Activated CD4-positive, alpha-beta memory T cell treated with anti-CD3 and anti-CD28 coated beads, Interleukin-2, amount 10 ng/mL, durations not matched to agents 7 days and 5 days (primary cell): ENCODE measurements at places on chromosomes 12 and 14. TPM values are rescaled to one million over a fixed set of nuclear protein-coding genes. Genes with fewer than 3 reads are reported as not detected.
A peak's percentile ranks its signal among the peaks of the same experiment; 100 is the strongest.

- H3K27ac ChIP-seq: no peak overlapping the region
- H3K36me3 ChIP-seq: no peaks in the 10 kb centered on the region
- H3K27me3 ChIP-seq: no peaks in the 10 kb centered on the region
These were observed 153.0 kb upstream of the BMP4 start for GRCh38 chr14:54109521-54110120.

GRCh38 chr14:101729382-101729781, 32.1 kb upstream of the PPP2R5C start:
- DNase-seq: no peak
- no peaks in the 10 kb centered on the region for H3K27me3 ChIP-seq
- no peak overlapping the region for H3K27ac ChIP-seq
- H3K4me1 ChIP-seq: peaks cover 50% of the 10 kb centered on the region

DNA sequence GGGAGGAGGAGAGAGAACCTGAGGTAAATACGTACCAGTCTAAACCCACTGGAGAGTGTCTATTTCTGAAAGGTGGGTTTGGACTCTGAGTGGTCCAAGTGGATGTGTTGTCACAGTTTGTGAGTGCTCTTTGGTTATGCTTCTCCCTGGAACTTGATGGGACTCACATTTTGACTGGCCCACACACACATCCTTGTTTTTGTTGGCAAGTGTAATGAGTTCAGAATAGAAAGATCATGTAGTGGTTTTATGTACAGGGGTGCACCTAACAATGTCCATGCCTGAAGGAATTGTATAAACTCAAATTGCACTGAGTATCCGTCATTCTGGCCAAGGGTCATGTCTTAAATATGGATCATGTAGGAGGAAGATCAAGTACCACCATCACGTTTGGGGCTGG, 4.8 kb downstream of the PPFIBP1 start:
- H3K27ac ChIP-seq: no peak overlapping the region
- DNase-seq: no peak
- peaks cover 12% of the 10 kb centered on the region for H3K4me1 ChIP-seq

DNA sequence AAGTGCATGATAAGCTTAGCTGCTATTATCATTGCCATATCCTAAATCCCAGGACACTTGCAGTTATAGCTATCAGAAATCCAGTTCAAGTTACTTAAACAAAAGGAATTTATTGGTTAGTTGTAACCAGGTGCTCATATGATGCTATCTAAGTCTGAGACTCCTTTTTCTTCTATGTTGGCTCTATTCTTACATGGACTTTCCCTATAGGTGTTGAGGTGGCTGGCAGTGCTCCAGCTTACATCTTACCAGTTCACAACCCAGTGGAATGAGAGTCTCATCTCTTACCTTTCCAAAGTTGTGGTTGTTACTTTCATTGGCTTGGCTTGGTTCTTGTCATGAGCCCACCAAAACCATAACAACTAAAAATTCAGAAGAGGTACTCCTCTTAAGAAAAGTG, 94.6 kb downstream of the DACT1 start:
- H3K27ac ChIP-seq: no peak overlapping the region
- no peak for DNase-seq
- H3K36me3 ChIP-seq: no peaks in the 10 kb centered on the region
- peaks cover 9% of the 10 kb centered on the region for H3K27me3 ChIP-seq
- H3K4me3 ChIP-seq: no peak overlapping the region

DNA sequence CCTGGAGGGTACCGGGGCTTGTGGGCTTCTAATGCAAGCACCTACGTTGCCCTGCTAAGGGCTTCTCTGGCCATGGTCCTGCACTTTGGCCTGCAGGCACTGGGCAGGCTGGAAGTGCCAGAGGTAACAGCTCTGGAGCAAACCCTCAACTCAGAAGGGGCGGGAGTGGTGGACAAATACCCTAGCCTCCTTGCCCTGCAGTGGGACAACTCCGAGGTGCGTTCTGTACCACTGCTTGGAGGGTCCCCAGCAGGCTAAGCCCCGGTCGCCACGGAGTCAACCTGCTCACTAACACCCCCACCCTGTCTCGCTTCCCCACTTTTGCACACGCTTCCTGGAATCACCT, 20.4 kb upstream of the BEGAIN start:
- no peak overlapping the region for H3K27ac ChIP-seq
- H3K27me3 ChIP-seq: peaks cover 14% of the 10 kb centered on the region
- no peaks in the 10 kb centered on the region for H3K4me1 ChIP-seq
- DNase-seq: no peak

DNA sequence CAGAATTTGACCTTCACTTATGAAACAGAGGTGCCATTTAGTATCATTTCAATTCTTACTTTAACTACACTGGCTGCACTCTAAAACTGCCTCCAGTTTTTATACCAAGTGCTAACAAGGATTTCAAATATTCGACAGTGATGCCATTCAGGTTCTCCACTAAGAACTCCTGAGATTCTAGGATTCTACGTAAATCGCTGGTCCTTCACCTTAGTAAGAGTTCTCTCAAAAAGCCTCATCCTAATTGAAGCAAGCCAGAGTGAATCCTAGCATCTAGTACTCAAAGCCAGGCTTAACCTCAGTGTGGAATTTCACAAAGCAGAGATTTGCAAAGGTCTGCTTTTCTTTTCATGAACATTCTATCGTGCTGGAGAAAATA, 3.5 kb downstream of the SLC38A2 start:
- H3K27me3 ChIP-seq: no peaks in the 10 kb centered on the region
- DNase-seq: no peak
- peak overlapping the region; percentile 38 for H3K27ac ChIP-seq
- H3K4me1 ChIP-seq: peaks cover 69% of the 10 kb centered on the region

DNA sequence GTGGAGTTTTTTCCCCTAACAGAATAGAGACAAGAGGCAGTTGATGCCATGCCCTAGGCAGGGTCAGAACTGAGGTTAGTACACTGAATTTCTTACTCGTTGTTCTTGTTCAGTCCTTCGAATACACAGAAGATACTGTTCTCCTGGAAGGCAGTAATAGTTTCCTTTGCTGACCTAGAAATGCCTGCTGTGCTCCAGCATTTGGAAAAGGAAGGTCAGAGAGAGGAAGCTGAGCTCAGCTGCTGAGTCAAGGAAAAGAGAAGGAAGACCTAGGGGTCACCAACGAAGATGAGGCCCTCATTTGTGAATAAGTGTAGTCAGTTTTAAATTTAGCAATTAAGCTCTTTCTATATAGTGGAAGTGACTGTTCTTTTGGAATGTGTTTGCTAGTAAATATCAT, 100.1 kb downstream of the CRADD start:
- H3K36me3 ChIP-seq: peaks cover 10% of the 10 kb centered on the region
- H3K4me3 ChIP-seq: no peak overlapping the region
- H3K27me3 ChIP-seq: no peaks in the 10 kb centered on the region
- no peak for DNase-seq

- H3K36me3 ChIP-seq: no peaks in the 10 kb centered on the region
- H3K27ac ChIP-seq: no peak overlapping the region
- no peak for DNase-seq
- H3K27me3 ChIP-seq: peaks cover 6% of the 10 kb centered on the region
- H3K4me3 ChIP-seq: no peak overlapping the region
- H3K4me1 ChIP-seq: peaks cover 19% of the 10 kb centered on the region
These were observed 4.7 kb upstream of the KRT79 start for GRCh38 chr12:52838609-52839435.

- H3K4me3 ChIP-seq: no peak overlapping the region
- H3K27ac ChIP-seq: peak overlapping the region; percentile 6
- no peak for DNase-seq
- H3K27me3 ChIP-seq: no peaks in the 10 kb centered on the region
- H3K36me3 ChIP-seq: peaks cover 26% of the 10 kb centered on the region
These were observed 56.4 kb downstream of the EP400 start for GRCh38 chr12:132006056-132006680.

DNA sequence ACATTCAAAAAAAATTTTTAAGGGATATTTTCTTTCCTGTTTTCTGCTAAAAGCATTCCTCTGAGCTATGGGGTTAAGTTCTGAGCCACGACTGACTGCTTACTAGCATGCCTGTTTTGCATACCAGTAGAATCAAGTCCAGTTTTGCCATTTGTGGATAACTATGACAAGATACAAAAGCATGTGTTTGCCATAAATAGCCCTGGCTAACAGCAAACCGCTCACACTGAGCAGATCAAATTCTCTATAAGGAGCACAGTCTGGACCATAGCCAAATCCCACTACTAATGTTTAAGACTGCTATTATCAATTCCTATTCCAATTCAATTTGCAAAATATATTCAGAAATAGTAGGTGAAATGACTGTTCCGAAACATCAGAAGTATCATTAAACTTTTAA, 3.2 kb downstream of the CFL2 start:
- peaks cover 31% of the 10 kb centered on the region for H3K4me1 ChIP-seq
- DNase-seq: no peak
- H3K4me3 ChIP-seq: no peak overlapping the region
- no peaks in the 10 kb centered on the region for H3K27me3 ChIP-seq
- peaks cover 25% of the 10 kb centered on the region for H3K36me3 ChIP-seq

DNA sequence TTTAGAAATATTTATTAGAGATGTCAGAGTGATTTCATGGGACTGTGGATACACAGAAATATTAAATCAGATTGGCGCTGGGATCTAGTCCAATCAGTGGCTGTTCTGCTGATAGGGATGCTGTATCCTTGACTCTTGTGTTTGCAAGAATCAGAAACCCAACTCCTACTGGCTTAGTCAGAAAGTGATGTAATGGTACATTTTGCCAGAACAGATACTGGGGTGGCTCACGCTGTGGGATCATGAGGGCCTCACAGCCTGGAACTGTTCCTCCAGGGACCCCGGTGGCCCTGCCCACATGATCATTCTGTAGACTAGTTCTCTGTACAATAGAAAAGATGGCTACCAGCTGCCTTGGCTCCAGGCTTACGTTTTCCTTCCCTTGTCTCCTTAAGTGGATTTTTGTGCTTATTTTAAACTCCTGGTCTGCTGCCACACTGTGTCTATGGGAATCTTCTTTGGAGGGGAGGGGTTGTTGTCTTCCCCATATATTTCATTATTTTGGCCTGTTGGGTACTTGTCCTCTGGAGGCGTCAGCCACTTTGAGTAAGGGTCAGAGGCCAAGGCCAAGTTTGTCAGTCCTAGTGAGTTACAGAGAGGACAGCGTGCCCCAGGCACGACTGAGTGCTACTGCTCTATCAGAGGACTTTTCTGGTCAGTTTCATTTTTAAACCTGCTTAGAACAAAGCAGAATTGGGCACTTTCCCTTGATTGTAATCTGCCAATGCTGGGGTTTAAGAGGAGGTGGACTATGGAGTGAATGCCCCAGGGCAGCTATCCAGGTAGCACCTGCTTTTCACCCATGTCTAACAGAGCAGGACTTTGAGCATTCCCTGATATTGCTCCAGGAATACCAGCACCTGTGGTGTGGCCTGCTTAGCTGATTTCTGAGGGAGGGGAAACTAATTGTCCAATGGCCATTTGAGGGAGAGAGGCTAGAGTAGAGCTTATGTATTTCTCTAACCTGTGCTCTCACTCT, 164.3 kb downstream of the SLC5A8 start:
- H3K27ac ChIP-seq: no peak overlapping the region
- H3K27me3 ChIP-seq: no peaks in the 10 kb centered on the region
- no peak overlapping the region for H3K4me3 ChIP-seq
- no peaks in the 10 kb centered on the region for H3K36me3 ChIP-seq

DNA sequence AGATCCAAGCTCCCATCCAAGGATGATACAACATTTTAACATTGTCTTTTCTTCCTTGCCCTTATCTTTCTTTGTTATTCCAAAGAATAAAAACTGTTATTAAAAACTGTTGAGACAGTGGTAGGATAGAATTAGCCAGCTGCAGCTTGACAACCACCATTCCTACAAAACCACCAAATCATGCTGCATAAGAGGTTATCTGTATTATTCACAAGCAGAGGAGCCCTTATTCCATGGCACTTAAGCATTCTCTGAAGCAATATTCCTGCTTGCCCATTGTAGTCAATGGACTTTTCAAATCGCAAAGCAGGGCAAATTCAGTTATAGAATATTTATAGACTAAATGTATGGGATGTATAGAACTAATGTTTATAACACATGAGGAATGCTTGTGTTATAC, 3.4 kb downstream of the ABCD2 start:
- H3K4me1 ChIP-seq: peaks cover 31% of the 10 kb centered on the region
- H3K36me3 ChIP-seq: peaks cover 40% of the 10 kb centered on the region
- DNase-seq: no peak
- peak overlapping the region; percentile 11 for H3K27ac ChIP-seq

DNA sequence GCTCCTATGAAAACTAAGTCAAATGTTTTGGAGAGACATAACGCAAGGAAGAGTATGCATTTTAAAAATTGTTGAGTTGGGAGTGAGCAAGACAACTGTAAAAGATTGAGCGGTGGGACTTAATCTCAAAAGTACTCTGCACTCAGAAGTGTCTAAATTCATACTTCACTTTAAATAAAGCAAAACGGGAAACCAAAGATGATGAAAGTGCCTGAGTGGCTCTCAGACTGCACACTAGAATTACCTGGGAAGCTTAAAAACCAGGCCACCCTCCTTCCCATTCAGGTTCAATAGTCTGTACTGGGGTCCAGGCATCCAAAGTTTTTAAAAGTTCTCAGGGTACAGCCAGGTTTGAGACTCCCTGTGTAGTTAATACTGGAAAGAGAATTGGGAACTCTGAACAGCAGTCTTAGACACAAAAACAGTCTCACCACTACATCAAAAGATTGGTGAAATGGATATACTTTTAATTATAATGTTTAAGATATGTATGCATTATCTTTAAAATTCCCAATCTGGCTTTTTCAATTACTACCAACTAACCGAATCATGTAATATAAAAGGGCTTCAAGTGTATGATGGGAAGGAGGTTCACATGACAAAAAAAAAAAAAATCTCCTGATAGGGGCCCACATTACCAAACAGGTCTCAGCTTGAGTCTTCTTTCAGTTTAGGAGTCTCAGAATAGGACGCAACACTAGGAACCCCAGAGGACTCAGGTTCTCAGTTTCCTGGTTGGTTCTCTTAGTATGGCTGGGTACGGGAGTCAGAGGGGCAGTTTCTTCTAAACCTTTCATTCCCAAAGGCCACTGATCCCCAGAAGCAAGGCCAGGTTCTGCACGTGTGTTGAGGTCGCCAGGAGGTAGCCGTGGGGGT, 1.0 kb downstream of the HOMEZ start:
- H3K27me3 ChIP-seq: no peaks in the 10 kb centered on the region
- no peak for DNase-seq
- peak overlapping the region; percentile 78 for H3K27ac ChIP-seq
- peaks cover 28% of the 10 kb centered on the region for H3K4me1 ChIP-seq
- H3K36me3 ChIP-seq: peaks cover 2% of the 10 kb centered on the region

DNA sequence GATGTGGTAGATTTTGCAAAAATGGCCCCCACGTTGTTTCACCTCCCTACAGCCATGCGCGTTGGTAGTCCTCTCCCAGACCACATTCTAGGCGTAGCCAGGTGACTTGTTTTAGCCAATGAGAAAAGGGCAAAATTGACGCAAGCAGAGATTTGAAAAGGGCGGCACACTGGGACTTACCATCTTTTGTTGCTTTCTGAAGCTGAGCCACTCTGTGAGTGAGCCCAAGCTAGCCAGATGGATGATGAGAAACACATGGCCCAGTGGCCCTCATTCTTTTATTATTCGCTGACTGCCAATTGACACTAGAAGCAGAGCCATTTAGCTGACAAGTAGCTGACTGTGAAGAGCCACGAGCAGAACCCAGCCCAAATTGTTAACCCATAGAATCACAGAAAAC, 142.0 kb upstream of the GZMB start:
- no peak for DNase-seq
- no peak overlapping the region for H3K27ac ChIP-seq
- H3K27me3 ChIP-seq: peaks cover 14% of the 10 kb centered on the region
- H3K4me3 ChIP-seq: no peak overlapping the region
- no peaks in the 10 kb centered on the region for H3K4me1 ChIP-seq

The AJUBA gene
- total RNA-seq: 1.2 TPM

The NRL gene
- 2.1 TPM for total RNA-seq

The NT5DC3 gene
- total RNA-seq: 3.2 TPM
